ENCODE measurements at places on chromosomes 5 and 9. TPM values are rescaled to one million over a fixed set of nuclear protein-coding genes. Genes with fewer than 3 reads are reported as not detected.

SPATA31A3 gene
- total RNA-seq = not detected

IFNK gene
- not detected for total RNA-seq

AGXT2 gene
- not detected for total RNA-seq

RNF183 gene
- total RNA-seq = not detected

SFXN1 gene
- total RNA-seq = 55.5 TPM

MARVELD2 gene
- total RNA-seq = 1.3 TPM

STXBP1 gene
- 9.4 TPM for total RNA-seq

DPM2 gene
- total RNA-seq = 10.7 TPM

EDIL3 gene
- total RNA-seq = 0.22 TPM

SPATA6L gene
- total RNA-seq = 6.0 TPM

SKIC3 gene
- total RNA-seq = 86.0 TPM

TMEM232 gene
- 1.0 TPM for total RNA-seq

GHR gene
- 5.1 TPM for total RNA-seq

NPR3 gene
- total RNA-seq = 0.26 TPM

PBX3 gene
- total RNA-seq = 4.0 TPM

PTPRD gene
- total RNA-seq = 0.43 TPM

CSF1R gene
- total RNA-seq = not detected

WNT8A gene
- total RNA-seq = not detected

IFNB1 gene
- not detected for total RNA-seq

WNK2 gene
- under 0.01 TPM for total RNA-seq

OBP2B gene
- total RNA-seq = not detected

GCNT4 gene
- 0.11 TPM for total RNA-seq

MSX2 gene
- total RNA-seq = not detected

SVEP1 gene
- under 0.01 TPM for total RNA-seq

RAPGEF6 gene
- 26.5 TPM for total RNA-seq

OSTF1 gene
- total RNA-seq = 93.8 TPM

KCNV2 gene
- not detected for total RNA-seq

CPLANE1 gene
- 15.0 TPM for total RNA-seq

ZNF483 gene
- total RNA-seq = 2.9 TPM

EMB gene
- 0.11 TPM for total RNA-seq

RAD23B gene
- 79.5 TPM for total RNA-seq

FBP2 gene
- total RNA-seq = not detected

ITGA1 gene
- 82.9 TPM for total RNA-seq

SLC1A1 gene
- total RNA-seq = 4.4 TPM

CDH6 gene
- not detected for total RNA-seq

GABRP gene
- total RNA-seq = 0.98 TPM

MCTP1 gene
- 43.4 TPM for total RNA-seq

EGR1 gene
- total RNA-seq = 3.4 TPM

PCDHGB7 gene
- 10.9 TPM for total RNA-seq

FBP1 gene
- 0.33 TPM for total RNA-seq

FAM221B gene
- not detected for total RNA-seq

FANCG gene
- 11.9 TPM for total RNA-seq

SPAG8 gene
- not detected for total RNA-seq

PCDHGA7 gene
- 0.65 TPM for total RNA-seq

CDC42SE2 gene
- 67.4 TPM for total RNA-seq

PCDHB9 gene
- 0.22 TPM for total RNA-seq
